ENCODE measurements at places on chromosomes 16 and 17.

DNA sequence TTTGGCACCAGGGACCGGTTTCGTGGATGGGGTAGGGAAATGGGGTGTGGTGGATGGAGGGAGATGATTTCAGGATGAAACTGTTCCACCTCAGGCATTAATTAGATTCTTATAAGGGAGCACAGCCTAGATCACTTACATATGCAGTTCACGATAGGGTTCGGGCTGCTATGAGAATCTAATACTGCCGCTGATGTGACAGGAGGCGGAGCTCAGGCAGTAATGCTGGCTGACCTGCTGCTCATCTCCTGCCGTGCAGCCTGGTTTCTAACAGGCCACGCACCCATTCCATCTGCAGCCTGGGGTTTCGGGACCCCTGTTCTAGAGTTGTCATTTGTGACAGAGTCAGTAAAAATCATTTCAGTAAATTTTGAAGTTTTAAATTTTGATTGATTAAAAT is 99.7 kb downstream of the CHD9 start:
- no peak for DNase-seq

DNA sequence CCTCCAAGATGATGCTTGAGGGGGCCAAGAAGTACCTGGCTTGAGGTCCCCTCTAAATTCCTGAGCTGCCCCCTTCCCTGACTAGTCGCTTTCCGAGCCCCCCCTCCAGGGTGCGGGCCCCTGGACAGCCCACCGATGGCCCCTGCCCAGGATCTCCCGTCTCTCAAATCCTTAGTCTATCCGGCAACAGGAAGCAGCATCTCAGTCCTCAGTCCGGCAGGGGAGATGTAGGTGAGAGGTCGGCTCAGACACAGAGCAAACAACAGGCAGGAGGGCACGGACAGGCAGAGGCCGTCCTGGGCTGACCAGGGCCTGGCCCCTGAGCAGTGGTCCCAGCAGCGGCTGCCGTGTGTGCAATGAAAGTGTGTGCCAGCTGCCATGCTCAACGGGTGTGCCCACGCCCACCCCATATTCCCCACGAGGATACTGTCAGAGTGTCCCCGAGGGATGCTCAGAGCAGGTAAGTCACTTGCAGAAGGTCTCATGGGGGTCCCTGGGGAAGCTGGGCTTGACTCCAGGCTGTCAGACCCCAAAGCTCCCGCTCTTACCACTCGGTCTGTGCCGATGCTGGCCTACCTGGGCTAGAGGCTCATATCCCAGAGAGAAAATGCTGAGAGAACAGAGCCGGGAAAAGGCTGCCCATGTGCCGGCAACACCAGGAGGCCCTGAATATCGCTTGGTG is 7.2 kb downstream of the SLC43A2 start:
- no peak for DNase-seq

DNA sequence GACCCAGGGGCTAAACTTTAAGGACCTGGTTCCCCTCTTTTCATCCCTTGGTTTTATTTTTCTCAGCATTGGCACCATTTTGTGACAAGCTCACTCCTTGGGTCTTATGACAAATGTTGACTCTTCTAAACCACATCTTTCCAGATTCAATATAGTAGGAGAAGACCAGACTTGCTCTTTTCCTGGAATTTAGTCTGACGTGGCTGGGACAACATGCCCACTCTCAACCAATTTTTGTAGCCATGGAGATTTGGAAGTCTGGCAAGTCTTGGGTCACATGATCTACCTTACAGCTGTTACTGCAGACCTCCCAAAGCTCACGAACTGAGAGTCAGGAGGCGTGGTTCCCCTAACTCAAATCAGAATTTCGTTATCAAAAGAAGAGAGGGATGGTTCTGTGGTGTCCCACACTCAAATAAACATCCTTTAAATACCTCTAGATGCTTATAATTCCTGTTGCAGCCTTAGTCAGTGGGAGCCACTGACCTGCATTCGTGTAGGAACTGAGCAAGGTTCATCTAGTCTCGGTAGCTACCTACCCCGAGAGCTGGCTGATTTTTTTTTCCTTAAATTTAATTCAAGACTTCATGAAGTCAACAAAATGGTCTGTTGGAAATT is 683.5 kb downstream of the MAF start:
- no peak for DNase-seq

GRCh38 chr16:56748826-56749225 is 18.9 kb downstream of the NUP93 start:
- DNase-seq, result no peak

- DNase-seq, result no peak
These were observed 16.3 kb upstream of the WFDC1 start for GRCh38 chr16:84278333-84278732.

DNA sequence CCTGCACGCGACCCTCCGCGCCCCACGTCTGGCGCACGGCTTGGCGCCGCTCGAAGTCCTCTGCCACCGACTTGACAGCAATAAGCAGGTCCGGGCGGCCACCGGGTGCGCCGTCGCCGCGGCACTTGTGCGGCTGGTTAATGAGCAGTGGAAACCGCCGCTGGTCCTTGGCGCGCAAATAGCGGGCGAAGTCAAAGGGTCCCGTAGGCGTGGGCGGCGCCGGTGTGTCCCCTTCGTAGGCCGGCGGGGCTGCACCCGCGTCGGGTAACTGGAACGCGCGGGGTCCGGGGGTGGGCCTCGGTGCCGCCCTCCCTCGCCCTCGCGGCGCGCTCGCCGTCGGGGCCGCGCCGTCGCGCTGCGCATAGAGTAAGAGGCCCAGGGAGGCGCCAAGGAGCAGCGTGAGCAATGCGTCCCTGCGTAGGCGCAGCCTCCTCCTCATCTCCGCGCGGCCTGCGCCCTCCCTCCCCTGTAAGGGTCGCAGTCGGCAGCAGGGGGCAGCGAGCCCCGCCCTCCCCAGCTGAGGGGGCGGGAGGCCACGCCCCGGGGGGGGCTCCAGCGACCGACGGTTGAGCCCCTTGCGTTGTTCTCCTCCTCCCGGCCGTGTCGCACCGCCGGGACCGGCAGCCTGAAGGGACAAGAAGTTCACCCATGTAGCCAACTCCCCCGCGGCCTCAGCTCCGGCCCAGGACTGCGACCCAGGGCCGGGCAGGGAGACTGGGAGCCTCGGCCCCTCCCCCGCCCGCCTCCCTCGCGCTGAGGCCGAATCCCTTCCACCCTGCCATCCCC is 558 bp downstream of the B3GNT9 start:
- peak; percentile 32 for DNase-seq

DNA sequence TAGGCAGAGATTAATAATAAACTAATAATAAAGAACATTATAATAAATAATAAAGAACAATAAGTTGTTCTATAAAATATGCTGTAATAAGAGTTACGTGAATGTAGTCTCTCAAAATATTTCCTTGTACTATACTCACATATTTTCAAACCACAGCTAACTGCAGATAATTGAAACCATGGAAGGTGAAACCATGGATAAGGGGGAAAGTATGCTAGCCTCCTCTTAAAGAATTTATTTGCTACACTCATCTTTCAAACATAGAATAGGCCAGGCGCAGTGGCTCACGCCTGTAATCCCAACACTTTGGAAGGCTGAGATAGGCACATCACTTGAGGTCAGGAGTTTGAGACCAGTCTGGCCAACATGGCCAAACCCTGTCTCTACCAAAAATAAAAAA is 18.5 kb downstream of the CYTH1 start:
- no peak for DNase-seq

DNA sequence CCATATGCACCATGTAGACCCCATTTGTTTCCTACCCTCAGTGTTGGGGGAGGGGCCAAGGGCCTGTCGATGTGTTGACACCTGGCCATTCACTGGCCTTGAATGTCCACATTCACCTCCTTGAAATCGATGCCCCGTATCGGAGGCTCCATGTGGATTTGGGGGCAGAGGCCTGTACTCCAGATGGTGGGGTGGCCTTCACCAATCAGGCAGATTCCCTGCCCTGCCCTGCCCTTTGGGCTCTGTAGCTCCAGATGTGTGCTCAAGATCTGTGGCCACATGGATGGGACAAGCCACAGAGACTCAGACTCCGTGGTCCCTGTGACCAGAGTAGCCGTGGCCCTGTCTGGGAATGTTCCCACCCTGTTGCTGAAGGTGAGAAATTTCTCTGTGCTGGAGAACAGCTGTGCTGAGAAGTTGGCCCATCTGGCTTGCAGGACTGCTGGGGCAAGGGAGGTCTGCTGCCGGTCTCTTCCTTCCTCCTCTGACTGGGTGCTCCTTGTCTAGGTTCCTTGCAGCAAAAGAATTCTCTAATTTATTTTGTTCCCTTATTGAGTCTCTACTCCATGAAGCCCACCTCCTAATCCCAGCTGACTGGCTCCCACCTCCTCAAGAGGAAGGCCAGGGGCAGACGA is 221.3 kb downstream of the SEC14L1 start:
- DNase-seq, result no peak

DNA sequence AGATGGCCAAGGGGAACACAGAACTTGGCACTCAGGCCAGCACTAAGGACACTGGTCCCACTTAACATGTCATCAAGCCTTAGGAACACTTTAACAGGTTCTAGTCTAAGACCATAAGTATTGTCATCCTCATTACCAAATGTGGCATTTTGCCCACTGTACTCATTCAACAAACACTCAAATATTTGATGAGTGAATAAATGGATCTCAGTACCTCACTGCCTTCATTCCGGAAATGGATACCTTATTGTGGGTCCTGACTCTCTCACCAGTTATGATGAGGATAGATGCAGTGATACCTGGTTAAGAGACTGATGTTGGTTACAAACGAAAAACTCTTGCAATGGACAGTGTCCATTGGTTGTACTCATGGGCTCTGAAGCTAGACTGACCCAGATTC is 455.2 kb upstream of the DYNLRB2 start:
- no peak for DNase-seq

DNA sequence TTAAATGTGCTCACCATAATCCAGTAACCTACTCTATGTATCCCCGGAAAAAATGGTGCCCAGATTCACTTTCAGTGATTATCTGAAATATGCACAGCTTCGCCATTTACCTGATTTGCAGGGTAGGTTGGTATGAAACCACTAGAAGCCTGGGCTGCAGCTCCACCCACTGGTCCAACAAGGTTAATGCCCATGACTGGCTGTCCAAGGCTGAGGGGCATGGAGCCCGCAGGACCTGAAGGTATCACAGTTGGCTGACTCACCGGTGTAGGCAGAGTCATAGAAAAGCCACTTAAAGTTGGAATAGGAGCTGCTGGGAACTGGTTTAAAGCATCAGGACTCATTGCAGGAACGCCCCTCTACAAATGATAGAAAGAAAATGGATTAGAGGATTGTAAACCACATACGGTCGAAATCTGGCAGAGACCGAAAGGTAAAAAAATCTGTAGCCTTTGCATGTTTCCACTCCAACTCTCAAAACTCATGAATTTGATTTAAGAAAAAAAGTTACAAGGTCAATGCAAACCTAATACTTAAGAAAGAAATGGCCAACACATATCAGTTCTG is 38.6 kb downstream of the SYNRG start:
- no peak for DNase-seq

- no peak for DNase-seq
These were observed 161.3 kb downstream of the SLC39A11 start for GRCh38 chr17:72931163-72931562.

- no peak for DNase-seq
These were observed 26.5 kb downstream of the KANSL1 start for GRCh38 chr17:46166692-46167249.

DNA sequence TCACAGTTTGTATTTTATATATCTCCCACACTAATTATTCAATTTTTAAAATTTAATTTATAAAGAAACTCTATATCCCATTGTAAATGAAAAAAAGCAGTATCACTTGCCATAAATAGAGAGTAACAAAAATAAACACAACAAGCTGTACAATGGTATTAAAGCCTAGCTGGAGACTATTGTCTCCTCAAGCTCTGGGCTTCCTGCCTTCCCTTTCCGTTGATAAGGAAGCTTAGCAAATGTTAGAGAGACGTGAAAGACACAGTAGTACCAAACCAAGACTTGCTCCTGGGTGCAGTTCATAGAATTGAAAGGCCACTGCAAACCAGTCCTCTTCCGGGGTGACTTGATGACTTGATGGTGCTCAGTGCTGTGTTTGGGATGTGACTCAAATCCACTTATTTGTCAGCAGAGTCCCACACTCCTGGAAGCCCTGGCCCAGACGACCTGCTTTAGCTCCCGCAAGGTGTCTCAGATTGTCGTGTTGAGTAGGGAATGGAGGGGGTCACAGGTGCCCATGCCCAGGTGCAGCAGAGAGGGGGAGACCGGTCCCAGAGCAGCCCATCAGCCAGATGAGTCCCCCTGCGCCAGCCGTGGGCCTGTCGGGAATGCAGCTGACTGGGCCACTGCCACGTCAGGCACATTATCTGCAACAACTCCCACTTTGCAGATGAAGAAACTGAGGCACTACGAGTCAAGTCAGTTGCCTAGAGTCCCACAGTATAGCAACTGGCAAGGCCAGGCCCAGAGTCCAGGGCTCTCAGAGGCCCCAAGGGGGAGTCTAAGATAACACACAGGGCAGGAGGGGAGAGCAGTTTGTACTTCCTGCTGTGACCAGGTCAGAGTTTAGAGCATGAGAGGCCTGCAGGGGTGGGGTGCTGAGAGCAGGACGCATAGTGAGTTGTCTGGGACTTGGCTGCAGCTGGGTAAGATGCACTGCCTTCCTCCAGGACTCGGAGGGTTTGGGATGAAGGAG is 40.5 kb downstream of the PSME3IP1 start:
- DNase-seq, result no peak
